Activated CD8-positive, alpha-beta T cell treated with anti-CD3 and anti-CD28 coated beads for 36 hours (primary cell): ENCODE measurements at places on chromosomes 13 and 19. TPM values are rescaled to one million over a fixed set of nuclear protein-coding genes. Genes with fewer than 3 reads are reported as not detected.
A peak's percentile ranks its signal among the peaks of the same experiment; 100 is the strongest.

DNA sequence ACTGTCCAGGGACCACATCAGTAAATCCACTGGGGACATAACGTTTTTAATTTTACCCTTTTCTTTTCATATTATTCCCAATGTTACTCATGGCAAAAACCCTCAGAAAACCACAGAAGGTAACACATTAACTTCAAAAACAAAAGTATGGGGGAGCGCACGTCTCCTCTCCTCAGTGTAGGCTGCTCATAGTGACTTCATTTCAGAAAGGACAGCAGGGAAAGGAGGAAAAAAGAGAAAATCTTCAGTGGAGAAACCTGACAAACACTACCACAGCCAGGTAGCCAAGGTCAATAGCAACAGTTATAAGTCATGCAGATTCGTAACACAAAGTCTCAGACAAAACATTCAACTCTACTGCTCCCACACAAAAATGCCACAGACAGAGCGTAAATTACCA is 21.4 kb downstream of the DZIP1 start:
- no peak for DNase-seq

Gene ZNF865
- total RNA-seq: 11.7 TPM

DNA sequence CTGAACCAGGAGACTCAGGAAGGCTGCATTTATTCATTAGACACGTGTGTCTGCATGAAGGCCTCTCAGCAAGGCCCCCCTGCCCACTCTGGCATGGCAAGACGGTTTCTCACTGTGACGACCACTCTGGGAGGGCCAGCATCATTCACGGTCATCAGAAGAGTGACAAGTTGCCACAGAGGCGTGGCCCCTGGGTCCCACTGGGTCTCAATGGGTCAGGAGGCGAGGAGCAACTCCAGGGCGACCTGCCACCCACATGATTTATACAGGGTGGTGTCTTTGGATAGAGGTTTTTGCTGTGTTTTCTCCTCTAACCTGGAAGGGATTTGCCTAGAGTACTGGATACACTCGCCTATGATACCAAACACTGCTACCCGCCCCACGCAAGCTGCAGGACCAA is 60.7 kb downstream of the KLF2 start:
- DNase-seq: no peak

Gene FBXO17
- not detected for total RNA-seq

Gene UBE2L5
- not detected for total RNA-seq

DNA sequence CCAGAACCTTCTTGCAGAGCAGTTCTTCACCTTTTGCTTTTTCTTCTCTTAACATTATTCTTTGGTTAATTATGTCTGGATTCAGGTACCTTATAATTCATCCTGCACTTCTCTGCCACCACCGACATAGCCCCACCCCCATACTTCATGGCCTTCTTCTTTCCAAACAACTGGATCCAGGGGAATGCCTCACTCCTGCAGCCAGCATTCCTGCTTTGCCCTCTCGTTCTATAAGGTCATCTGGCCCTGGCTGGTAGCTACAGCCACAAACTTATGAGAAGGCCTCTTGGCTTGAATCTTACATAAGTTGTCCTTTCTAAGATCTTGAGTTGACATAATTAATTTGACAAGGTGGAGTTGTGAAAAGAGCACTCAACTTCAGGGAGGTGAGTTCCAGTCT is 84.1 kb upstream of the FRY start:
- no peak for DNase-seq

DNA sequence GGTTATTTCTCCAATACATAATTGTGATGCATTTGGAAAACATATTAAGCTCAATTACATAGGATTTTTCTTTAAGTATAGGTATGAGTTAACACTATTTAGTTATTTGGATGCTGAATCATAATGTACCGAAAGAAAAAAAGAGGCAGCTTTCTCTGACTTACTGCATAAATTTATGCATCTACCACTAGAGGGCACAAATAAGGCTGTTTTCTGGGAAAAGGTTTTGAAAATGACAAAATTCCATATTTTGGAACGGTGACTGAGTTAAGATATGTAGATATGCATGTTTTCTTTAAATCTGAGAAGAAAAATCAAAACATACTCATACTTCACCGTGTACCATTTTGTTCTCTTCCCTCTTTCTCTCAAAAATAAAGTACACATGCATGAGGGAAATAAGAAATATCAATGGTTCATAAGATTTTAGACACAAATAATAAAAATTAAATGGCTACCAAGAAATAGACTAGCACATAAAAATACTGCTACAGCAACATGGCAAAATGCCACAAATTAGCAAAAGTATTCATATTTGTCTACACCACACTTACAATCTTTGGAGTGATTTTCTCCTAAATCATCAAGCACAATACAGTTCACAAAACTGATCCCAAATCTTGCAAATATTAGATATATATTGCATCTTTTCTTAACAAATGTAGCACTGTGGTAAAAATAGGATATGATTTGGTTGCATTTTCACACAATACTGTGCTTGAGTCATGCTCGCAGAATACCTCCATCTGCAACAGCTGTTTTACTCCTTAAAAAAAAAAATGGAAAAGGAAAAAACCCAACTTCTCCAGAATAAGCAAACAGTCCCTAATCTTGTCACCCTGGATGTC is 260.0 kb downstream of the FGF14 start:
- DNase-seq: no peak

- peak; percentile 65 for DNase-seq
Observed at GRCh38 chr13:101626925-101627555, 174.6 kb downstream of the ITGBL1 start.

GRCh38 chr19:10122045-10122444 is 2.3 kb upstream of the EIF3G start:
- DNase-seq: no peak
